ENCODE measurements at places on chromosomes 6 and 20. TPM values are rescaled to one million over a fixed set of nuclear protein-coding genes. Genes with fewer than 3 reads are reported as not detected.

The DLK2 gene
- total RNA-seq: 2.9 TPM

The MED23 gene
- 12.3 TPM for total RNA-seq

The ACTL10 gene
- total RNA-seq: 0.46 TPM

The HMGN4 gene
- 34.7 TPM for total RNA-seq

The LAMA2 gene
- 344 TPM for total RNA-seq

The PCK1 gene
- total RNA-seq: 0.48 TPM

DNA sequence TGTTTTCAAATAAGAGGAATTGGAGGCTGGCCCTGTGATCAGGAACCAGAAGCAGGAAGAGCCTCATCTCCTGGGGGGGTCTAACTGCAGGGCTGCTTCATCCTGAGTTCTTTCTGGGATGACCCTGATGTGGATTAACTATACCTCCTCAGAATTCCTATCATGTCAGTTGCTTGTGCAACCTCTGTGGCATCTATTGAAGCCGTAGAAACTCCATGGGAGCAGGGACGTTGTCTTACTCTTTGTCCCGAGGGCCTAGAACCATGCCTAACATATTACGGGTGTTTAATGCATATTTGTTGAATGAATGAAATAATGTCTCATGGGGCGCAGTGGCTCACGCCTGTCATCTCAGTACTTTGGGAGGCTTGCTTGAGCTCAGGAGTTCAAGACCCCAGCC, 110.1 kb upstream of the AGPAT4 start:
- no peak for DNase-seq

DNA sequence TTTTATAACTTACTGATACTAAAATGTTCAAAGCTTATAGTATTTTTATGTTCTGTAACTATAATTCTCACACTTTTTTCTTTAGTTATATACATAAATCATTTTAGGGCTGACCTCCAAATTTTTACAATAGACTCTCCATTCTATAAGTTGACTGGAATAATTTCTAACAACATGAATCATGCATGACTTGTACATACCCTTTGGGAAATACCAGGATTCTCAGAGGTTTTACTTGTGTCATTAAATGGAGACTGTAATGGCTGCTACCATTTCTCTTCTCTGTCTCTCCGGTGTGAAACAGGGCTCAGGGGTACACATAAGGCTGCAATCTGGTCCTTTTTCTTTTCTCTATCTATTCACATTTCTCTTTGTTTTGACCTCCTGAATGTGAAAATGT, 222.2 kb upstream of the FLRT3 start:
- DNase-seq: no peak

DNA sequence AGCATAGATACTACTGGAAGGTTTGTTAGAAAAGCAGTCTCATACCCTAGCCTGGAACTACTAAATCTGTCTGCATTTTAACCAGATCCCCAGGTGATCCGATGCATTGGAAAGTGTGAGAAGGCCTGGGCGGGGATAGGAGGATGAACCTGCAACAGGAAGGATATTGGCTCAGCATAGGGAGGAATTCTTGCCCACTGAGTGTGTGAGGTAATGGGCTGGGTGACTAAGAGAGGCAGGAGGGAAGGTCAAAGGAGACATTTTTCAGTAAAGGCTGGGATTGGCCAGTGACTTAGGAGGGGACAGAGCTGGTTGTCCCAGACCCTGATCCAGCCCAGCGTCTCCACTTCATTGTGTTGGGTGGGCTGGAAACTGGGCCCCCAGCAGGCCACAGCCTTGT, 191.0 kb upstream of the LRFN2 start:
- peak; percentile 49 for DNase-seq

GRCh38 chr6:149445095-149445466, 39.7 kb downstream of the ZC3H12D start:
- DNase-seq: no peak

- no peak for DNase-seq
Measured at GRCh38 chr6:39217177-39217864, 12.0 kb downstream of the KCNK5 start.

DNA sequence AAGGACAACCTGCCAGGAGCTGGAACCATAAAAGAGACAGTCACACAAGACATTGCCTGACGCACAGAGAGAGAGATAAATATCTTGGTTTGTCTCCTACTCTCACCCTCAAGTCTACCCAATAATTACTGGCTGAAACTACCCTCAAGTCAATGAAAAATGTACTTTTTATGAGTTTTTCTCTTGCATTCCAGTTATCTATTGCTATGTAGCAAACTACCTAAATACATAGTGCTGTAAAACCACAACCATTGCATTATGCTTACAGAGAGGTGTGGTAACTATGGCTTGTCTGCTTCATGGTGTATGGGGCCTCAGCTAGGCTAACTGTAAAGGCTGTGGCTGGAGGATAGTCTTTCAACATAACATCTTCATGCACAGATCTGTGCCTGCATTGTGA, 247.8 kb downstream of the HAO1 start:
- DNase-seq: no peak

DNA sequence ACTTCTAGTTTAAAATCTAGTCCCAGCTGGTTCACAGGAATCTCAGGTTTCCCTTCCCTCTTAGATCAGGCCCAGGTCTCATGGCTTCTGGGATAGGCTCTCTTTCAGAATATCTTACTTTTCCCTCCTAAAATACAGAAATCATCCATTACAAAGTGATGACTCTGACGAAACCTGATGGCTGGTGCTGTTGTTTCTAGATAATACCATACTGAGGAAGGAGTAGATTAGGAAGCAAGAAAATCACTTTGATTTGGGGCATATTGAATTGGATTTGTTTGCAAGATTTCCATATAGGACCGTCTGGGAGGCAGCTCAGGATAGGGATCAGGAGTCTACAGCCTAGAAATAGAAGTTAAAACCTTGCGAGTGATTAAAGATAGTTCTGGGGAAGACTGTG, 3.6 kb downstream of the ZKSCAN3 start:
- DNase-seq: no peak

DNA sequence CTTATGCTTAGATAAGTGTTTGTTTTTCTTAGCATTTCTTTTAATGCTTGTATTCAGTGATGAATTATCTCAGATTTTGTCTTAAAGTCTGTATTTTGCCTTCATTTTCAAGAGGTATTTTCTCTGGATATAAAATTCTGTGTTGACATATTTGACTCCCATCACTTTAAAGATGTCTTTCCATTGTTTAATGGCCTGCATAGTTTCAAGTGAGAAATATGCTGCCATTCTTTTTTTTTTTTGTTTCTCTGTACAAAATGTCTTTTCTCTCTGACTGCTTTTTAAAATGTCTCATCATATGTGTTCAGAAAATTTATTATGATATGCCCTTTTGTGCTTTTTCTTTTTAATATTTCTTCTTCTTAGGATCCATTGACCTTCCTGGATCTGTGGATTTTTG, 578.0 kb upstream of the NOX3 start:
- no peak for DNase-seq

DNA sequence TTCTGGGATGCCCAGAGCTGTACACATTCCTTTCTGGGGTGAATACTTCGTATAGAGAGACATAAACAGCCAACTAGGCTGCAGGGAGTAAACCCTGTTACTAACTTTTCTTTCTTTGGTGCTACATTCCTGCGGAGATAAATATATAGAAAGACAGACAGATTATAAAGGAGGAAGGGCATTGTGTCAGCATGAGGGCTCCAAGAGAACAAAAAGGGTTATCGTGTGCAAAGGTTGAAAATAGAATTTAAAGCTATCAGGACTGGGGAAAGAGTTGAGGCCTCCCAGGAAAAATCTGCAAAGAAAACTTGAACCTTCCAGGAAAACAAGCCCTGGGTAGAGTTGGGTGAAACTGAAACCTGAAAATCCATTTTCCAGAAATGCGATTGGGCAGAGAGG, 68.0 kb downstream of the TMEM170B start:
- DNase-seq: no peak

DNA sequence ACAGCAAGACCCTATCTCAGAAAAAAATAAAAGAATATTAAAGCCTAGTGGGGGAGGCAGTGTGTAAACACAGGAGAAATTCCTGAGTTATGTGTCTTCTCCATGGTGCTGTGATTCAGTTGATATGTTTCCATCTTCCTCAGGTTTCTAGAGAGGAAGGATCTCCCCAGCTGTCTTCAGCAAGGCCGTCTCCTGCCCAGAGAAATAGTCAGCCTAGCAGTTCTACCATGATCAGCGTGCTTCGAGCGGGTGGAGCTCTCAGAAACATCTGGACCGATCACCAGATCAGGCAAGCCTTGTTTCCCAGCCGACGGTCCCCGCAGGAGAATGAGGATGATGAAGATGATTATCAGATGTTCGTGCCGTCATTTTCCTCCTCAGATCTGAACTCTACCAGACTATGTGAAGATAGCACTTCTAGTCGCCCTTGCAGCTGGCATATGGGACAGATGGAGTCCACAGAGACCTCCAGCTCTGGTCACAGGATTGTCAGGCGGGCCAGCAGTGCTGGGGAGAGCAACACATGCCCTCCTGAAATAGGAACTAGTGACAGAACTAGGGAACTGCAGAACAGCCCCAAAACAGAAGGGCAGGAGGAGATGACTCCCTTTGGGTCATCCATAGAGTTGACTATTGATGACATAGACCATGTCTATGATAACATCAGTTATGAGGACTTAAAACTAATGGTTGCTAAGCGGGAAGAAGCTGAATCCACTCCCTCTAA, 34.9 kb upstream of the MTHFD1L start:
- DNase-seq: no peak

DNA sequence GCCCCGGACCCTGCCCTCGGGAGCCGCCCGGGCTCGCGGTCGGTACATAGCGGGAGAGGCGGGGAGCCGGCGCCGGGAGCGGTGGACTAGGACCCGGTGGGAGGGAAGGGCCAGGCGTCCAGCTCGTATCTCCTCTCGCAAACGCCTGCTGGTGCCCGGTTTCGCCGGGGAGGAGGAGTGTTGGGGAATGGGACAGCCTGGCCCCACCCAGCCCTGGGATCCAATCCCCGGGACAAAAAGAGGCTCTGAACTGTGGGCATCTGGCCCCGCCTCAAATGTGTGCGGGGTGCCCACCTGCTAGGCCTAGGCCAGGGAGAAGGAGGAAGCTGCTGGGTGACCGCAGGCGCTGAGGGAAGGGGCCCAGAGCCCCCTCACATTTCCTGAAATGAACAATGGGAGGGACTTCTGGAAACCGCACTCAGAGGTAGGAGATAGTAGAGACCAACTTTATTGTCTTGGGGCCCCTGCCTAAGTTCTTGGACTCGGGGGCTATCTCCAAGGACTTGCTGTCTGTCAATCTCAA, at the start of gene KCNK17:
Gene KCNK17, minus strand, starts transcription at position 147 of the 523 bp plus-strand sequence. Its CDS starts 99 bp downstream, at position 48.
- no peak for DNase-seq

GRCh38 chr6:29626948-29627754, 5.8 kb downstream of the GABBR1 start:
- no peak for DNase-seq

DNA sequence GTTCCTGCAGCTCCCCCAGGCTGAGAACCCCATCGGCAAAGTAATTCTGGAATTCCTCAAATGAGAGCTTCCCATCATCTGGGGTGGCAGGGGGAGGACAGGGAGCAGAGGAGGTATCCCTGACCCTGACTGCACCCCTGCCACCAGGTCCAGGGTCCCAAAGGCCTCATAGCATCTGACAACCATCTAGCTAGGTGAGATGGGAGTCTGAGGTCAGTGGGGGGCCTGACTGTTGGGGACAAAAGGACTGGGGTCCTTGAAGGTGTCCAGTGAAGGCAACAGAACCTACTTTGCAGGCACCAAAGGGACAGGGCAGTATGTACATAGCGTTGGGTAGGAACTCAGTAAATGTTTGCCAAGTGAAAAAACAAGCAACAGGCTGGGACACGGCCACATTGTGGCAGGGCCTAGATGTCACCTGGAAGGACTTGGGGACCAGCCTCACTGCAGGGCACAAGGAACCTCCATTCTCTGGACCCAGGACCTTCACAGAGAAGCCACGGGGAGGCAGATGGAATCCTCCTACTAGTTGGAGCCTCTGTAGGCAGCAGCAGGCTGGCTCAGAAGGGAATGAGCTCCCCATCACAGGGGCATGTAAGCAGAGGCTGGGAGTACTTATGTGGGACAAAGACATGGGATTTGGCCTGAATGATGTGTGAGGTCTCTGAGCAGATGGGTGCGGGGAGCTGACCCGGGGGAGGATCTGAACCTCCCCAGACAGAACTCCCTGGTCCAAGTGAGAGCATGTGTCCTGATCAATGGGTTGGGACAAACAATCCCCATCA, 3.3 kb downstream of the NECAB3 start:
- no peak for DNase-seq

All from cardiac septum (tissue), 1 donor.